NCI-H2171 (cell line): ENCODE measurements at places on chromosomes 7 and 10.
A peak's percentile ranks its signal among the peaks of the same experiment; 100 is the strongest.

DNA sequence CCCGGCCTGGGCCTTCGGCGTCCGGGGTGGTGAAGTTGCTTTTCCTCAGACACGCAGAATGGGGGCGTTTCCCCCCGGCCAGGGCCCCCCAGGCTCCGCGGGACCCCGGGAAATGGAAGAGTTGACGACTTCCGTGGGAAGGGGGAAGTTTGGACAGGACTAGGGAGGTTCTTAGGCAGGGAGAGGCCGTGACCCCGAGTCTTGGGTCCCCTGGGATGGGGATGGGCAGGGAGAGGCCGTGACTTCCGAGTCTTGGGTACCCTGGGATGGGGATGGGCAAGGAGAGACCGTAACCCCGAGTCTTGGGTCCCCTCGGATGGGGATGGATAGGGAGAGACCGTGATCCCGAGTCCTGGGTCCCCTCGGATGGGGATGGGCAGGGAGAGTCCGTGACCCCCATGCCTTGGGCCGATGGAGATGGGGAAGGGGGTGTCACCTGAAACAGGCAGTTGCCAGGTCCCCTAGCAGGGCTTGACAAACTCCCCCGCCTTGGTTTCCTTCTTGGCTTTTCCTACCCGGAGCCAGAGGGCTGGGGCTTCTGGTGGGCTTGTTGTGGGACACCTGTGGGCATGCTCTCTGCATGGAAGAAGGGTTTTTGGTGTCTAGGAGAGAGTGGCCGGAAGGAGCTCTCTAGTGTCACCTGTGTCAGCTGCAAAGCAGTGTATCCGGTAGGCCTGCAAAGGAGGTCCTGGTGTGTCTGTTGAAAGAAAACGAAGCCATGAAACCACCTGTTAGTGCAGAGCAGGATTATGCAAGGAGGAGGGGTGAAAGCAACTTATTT is 1.1 kb downstream of the TRRAP start:
- DNase-seq = no peak

DNA sequence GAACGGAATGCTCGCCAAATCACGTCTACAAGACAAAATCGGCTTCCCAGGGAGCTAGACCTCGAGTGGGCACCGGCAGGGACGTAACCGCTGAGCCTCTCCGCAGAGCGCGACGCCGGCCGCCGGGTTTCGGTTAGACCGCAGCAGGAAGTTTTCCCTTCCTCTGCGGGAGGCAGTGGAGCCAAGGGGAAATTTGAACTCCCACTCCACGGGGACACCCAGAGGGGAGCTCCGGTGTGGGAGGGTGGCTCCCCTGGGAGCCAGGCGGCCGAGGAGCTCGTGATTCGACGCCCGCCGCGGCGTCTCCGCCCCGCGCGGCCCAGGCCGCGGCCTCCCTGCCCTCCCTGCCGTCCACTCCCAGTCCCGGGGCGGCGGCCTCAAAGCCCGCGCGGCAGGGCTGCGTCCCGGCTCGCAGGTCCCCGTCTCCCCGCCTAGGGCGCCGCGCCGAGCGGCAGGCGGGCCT is 426 bp downstream of the SYPL1 start:
- DNase-seq = peak; percentile 54

DNA sequence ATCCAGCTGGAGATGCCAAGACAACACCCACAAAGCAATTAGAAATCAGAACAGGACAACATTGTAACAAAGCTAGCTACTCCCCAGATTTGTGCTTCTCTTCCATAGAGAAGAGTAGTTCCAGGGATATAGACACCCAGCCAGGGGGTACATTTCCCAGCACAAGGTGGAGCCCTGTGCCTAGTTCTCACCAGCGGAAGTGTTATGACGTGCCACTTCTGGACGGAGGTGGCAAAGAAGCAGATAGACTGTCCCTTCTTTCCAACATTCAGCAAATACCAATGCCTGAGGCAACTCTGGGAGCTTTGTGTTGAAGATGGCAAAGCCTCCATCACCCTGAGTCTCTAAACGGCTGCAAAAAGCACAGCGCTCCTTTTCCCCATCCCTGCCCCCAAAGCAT is 23.4 kb upstream of the GSAP start:
- DNase-seq = no peak

GRCh38 chr7:81802251-81802650 is 32.4 kb upstream of the HGF start:
- no peak for DNase-seq

GRCh38 chr7:40015790-40016296 is 65.8 kb downstream of the CDK13 start:
- DNase-seq = no peak

GRCh38 chr10:76071653-76072365 is 640.4 kb downstream of the LRMDA start:
- no peak for DNase-seq

GRCh38 chr7:29329686-29330085 is 135.1 kb downstream of the CHN2 start:
- no peak for DNase-seq

DNA sequence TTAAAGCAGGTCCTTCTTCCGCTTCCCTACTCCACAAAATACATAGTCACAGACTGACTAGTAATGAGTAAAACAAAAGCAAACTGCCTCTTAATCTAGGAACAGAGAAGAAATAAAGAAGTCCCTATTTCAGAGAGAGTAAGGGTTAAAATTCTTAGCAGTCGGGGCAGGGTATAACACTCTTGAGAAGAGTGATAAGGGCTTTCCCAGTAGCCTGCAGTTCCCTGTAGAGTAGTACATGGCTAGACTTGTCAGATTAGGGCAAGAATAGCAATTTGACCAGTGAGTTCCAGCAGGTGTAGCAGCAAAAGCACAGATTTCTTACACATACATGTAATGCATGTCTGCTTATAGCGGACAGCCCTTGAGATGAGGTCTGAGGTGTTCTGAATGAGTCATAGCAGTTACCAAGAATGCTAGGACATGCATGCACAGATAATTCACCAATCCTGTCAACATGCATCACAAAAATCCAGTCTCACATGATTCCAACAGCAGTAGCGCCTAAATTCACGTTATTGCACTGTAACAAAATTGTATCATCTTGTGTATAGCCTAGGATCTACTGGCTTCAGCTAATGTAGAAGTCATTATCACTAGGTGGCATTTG is 40.7 kb downstream of the BTRC start:
- no peak for DNase-seq

- DNase-seq = peak; percentile 48
Measured at GRCh38 chr7:842431-843031, 10.3 kb downstream of the SUN1 start.

GRCh38 chr7:12549106-12549505 is 21.4 kb upstream of the SCIN start:
- DNase-seq = no peak

GRCh38 chr7:2980401-2981102 is 63.1 kb downstream of the CARD11 start:
- no peak for DNase-seq

DNA sequence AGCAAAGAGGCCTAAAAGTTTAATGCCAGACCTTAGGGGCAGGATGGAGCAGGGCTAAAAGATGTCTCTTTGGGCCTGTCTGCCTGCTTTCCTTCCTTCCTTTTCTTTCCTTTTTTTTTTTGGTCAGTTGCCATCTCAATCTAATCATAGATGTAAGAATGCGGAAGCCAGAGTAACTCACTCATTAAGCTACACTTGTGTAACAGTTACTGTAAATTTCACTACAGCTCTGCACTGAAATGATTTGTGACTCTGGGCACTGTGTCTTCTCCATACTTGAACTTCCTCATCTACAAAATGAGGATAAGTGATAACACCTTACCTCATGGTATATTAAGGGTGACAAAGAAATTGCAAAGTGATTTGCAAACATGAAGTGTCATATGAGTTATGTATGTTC is 75.5 kb upstream of the AGK start:
- no peak for DNase-seq

GRCh38 chr7:16421333-16422102 is at the start of gene CRPPA:
TSS of gene CRPPA (minus strand) at chr7:16421538. CDS start at chr7:16421322, 216 bp downstream.
- peak; percentile 24 for DNase-seq

DNA sequence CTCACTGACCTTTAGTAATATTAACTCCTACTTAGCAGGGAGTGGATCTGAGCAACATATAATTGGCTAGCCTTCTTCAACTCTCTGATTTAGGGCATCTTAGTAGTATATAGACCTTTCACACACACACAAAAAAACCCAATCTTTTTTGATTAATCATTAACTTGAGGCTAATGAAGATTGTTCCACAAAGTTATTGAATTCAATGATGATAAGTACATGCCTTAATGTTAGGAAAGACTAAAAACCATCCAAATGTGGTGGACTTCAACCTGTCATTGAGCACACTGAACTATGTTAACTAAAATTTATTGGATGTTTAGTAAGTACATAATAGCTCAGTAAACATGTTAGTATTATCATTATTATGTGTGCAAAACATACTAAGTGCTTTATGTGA is 179.4 kb upstream of the SLC25A13 start:
- no peak for DNase-seq

DNA sequence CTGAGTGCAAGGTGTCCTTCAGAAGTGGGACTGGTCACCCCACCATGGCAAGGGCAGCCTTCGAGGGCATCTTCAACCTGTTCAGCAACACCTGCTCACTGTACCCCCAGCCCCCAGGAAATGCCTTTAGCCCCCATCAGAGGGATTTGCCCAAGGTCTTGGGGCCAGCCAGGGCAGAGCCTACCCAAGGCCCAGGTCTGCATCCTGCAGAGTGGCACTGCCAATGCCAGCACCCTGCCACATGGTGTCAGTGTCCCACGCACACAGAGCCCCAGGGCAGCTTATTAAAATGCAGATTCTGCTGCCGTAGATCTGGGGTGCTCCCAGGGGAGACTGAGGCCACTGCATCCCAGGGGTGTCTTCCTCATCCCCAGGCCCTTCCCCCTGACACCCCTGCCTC is 106.2 kb upstream of the KCTD7 start:
- no peak for DNase-seq

GRCh38 chr10:97547962-97548361 is 24.6 kb upstream of the ANKRD2 start:
- DNase-seq = no peak

DNA sequence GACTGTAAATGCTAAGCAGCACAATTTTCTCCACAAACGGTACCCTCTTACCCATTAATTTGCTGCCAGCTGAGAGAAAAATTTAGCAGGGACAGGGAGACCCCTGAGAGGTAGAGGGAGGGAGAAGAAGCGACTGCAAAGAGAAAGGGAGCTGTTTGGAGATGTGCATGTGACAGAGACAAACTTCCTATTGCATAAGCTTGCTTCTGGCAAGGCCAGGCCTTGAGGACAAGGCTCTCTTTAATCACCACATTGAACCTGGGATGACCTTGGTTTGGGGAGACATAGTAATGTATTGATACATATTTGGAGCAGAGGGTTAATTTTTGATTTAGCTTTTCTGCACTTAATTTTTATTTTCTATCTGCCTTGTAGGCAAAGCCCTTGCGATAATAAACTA is 31.1 kb upstream of the HIBADH start:
- DNase-seq = no peak

DNA sequence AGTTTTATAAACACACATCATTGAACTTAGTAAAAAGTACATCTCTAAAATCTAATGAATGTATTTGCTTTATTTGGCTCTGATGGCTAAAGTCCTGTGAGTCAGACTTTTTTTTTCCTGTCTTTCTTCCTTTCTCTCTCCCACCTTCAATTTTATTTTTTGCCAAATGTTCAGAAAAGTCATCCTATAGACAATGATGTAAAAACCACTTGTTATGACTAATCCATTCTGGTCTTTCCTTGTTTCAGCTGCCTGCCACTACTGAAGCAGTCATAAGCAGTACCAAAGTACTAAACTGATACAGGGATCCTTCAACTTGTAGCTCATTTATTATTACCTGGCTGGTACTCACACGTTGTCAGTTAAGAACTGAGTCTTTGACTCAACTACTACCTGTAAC is 23.9 kb downstream of the HECTD2 start:
- no peak for DNase-seq

DNA sequence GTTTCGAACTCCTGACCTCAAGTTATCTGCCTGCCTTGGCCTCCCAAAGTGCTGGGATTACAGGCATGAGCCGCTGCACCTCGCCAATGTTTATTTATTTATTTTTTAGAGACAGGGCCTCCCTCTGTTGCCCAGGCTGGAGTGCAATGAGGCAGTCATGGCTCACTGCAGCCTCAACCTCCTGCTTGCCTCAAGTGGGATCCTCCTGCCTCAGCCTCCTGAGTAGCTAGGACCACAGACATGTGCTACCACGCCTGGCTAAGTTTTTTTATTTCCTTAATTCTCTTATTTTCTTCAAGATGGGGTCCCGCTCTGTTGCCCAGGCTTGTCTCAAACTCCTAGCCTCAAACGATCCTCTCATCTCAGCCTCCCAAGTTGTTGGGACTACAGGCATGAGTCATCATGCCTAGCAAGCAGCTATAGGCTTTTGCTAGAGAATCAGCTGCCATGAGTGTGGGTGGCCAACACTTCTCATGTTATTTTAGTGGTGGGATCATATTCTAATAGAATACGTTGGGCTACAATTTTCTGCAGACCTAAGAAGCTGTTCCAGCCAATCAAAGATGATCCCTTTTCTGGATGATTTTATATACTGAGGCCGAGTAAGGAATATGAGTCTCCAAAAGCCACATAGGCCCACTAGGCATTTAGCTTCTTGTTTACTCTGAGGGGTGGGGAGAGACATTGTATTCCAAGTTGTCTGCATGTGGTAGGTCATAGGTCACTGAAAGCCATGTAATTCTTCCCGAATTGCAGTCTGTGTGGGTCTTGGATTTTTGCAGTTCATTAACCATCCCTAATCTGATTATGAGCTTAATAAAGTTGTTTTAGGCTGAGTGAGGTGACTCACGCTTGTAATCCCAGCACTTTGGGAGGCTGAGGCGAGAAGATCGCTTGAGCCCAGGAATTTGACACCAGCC is 7.6 kb upstream of the TMEM248 start:
- no peak for DNase-seq
